ENCODE measurements at places on chromosomes 11 and 22. TPM values are rescaled to one million over a fixed set of nuclear protein-coding genes. Genes with fewer than 3 reads are reported as not detected.
A peak's percentile ranks its signal among the peaks of the same experiment; 100 is the strongest.

GRCh38 chr22:49788504-49788903 lies 39.2 kb downstream of the BRD1 start:
- no peak for DNase-seq

DNA sequence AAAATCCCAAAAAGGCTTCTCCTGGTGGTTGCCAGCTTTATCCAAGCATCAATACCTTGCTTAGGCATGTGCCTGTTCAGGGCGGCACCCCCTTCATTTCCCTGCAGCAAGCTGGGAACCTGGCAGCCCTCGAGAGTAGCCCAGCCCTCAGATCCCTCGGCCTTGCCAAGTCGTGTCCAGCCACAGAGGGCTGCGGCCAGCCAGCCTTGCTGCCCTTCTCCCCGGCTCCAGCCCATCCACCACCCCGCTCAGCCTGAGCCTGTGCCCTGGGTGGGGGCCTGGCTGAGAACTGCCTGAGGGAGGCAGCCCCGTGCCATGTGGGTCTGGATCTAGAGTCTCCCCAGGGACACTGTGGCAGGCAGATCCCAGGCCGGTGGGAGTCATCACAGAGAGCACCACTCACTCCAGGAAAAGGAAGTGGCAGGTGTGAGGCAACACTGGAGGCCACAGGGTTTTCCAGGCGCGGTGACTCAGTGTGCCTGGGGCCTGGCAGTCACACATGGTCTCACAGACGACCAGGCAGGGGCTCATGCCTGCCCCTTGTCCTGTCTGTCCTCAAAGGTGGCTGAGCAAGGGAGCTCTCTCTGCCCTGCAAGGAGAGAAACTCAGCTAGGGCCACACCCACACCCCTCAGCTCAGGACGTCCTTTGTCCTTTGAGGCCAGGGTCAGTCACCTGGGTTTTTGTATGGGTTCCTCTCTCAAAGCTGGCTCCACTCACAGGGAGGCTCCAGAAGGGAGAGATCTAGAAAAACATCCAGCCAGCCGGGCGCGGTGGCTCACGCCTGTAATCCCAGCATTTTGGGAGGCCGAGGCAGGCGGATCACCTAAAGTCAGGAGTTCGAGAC lies 12.2 kb upstream of the CDC42BPG start:
- peak; percentile 86 for DNase-seq

- no peak for DNase-seq
Measured at GRCh38 chr11:80505771-80506170, 1064.9 kb upstream of the TENM4 start.

DNA sequence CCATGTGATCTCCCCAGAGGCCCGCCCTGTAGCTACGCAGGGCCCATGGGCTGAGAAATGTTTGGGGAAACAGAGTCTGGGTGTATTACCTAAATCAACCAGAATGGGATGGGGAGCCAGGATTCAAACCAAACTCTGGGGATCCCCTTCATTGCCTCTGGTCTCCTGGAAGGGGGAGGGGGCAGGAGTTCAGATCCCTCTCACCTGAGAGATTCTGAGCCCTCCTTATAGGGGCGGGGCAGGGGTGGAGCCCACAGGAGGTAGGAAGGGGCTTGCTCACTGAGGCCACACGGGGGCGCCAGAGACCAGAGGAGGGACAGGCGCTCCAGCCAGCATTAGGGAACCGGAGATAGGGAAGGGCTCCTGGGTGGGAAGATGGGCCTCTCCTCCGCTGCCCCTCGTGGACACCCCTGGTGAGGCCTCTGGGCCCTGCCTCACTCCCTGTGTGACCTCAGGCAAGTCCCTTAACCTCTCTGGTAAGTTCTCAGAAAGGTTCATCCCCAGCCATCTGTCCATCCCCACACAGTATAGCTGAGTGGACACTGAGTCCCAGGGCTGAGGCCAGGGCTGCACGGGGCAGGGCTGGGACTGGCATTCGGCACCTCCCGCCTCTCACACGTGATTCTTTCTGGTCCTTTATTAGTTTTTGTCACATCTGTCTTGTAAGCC lies 2.7 kb upstream of the CDC42BPG start:
- peak; percentile 96 for DNase-seq

- no peak for DNase-seq
Measured at GRCh38 chr11:45927684-45928413, 5.4 kb downstream of the LARGE2 start.

DNA sequence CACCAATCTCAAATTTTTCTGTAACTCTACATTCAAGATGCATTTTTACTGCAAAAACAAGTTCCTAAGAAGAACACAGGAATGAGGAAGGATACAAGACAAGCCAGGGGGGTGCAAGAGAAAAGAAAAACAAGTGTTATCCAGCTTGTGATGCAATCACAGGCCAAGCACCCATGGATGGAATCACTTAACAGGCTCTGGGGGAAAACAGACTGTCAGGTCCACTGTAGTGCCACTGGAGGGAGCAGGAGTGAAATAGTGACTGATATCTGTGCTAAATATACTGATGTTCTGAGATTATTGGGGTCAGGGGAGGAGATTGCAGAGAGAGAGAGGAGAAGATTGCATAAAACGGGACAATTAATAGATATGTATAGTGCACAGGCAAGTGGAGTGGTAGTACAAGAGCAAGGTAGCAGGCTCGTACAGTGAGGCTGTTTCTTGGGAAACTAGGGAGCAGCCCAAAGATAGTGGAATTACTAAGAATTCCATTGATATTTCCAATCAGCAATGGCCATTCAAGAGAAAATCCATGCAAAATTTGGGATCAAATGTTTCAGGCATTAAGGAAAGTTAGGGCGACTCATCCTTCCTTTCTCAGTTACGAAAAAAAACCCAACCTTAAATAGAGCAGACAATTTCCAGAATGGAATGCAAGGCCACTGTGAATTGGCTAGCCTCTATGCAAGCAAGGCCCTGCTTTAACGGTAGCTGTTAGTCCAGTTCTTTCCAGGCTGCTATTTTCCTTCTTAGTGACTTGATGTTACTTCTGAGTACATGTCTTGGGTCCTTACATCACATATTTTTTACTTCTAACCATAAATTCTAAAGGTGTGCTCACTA lies 52.2 kb upstream of the CEP126 start:
- DNase-seq, result no peak

DNA sequence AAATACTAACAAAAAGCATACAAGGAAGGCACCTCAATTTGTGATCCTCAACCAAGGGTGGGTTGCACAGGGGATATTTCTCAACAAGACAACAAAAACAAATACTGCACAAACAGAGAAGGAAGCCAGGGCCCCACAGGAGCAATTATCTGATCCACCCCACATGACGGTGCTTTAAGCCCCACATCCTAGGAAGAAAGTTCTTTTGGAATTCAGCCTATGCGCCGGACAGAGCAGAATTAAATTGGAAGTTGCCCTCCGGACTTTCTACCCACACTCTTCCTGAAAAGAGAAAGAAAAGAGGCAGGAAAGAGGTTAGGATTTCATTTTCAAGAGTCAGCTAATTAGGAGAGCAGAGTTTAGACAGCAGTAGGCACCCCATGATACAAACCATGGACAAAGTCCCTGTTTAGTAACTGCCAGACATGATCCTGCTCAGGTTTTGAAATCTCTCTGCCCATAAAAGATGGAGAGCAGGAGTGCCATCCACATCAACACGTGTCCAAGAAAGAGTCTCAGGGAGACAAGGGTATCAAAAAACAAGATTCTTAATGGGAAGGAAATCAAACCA lies 40.6 kb downstream of the OSBP start:
- DNase-seq, result no peak

- no peak for DNase-seq
Measured at GRCh38 chr11:69158301-69159149, 2.8 kb downstream of the SMIM38 start.

GRCh38 chr11:83302151-83302550 lies 16.0 kb upstream of the CCDC90B start:
- no peak for DNase-seq

GRCh38 chr11:64227405-64227956 lies 1.4 kb downstream of the NUDT22 start:
- DNase-seq, result no peak

GRCh38 chr22:50244420-50245213 lies at the start of gene TUBGCP6:
TSS of gene TUBGCP6 (minus strand) at chr22:50245023. CDS start at chr22:50244459, 564 bp downstream.
- peak; percentile 96 for DNase-seq

DNA sequence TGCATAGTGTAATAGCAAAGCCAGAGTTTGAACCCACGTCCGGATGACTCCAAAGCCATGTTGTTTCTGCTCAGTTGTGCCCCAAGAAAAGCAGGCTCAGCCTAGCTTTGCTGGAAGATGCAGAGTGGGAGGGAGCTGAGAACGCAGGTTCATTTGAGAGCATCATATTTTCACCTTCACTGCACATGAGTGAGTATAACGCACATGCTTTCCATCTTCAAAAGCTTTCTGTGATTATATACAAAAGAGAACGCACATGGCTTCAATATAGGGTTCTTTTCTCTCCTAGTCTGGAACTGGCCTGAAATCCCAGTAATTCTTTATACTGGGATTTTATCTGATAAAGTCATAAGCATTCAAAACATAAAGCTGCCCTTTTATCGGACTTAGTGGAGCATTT lies 385.5 kb upstream of the CADM1 start:
- no peak for DNase-seq

- DNase-seq, result no peak
Measured at GRCh38 chr22:48640890-48641841, 1186.5 kb downstream of the BRD1 start.

GRCh38 chr22:17121233-17122195 lies at the start of gene TMEM121B:
TSS of gene TMEM121B (minus strand) at chr22:17121360. CDS start at chr22:17121127, 233 bp downstream.
- DNase-seq, result peak; percentile 65

DNA sequence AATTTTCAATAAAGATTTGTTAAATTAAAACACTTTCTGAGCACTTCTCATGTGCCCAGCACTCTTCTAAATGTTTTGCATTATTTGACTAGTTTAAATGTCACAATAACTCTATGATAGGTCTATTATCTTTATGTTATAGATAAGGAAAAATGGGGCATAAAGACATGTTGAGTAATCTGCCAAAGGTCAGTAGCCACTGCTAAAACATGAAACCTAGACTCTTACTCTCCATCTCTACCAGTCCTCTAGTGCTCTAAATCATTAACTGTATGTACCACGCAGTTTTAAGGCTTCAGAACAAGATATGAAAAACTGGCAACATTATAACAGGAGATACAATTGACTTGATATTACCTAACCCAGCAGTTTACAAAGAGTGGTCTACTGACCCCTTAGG lies 6.9 kb downstream of the RAB6A start:
- DNase-seq, result no peak

- DNase-seq, result no peak
Measured at GRCh38 chr11:60303661-60304060, 23.2 kb downstream of the MS4A4A start.

GRCh38 chr22:42962295-42963230 lies 52.4 kb downstream of the PACSIN2 start:
- DNase-seq, result no peak

DNA sequence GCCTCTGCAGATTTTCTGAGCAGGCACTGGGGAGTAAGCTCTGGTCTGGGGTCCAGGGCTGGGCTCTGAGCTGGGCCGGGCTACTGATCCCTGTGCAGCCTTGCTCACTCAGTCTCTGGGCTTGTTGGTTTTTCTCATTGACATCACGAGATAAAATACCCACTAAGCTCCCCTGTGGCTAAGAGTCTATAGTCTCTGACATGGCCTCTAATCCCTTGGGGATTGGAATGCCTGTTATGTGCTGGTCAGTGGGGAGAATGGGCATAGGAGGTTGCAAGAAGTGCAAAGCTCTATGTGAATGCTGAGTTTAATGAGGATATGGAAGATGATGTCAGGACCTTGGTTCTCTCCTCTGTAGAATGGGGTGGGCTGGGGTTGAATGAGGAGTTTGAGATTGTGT lies 23.3 kb downstream of the ELF5 start:
- DNase-seq, result no peak

- DNase-seq, result peak; percentile 39
Measured at GRCh38 chr11:61787928-61788491, 4.4 kb downstream of the TMEM258 start.

GRCh38 chr11:31793264-31793663 lies 17.9 kb downstream of the PAX6 start:
- DNase-seq, result no peak

The KRTAP5-8 gene
- not detected for total RNA-seq

The EMID1 gene
- total RNA-seq, result not detected

The RGL4 gene
- 13.5 TPM for total RNA-seq

The CAPRIN1 gene
- 295 TPM for total RNA-seq

The TRPM5 gene
- 0.05 TPM for total RNA-seq

The UCP2 gene
- 259 TPM for total RNA-seq

The UBQLN3 gene
- total RNA-seq, result not detected

Data from activated CD4-positive, alpha-beta T cell treated with anti-CD3 and anti-CD28 coated beads for 36 hours (primary cell).